ENCODE measurements at places on chromosomes 6 and 20.

- peak; percentile 59 for DNase-seq
Measured at GRCh38 chr6:39882531-39882899, 51.7 kb downstream of the MOCS1 start.

DNA sequence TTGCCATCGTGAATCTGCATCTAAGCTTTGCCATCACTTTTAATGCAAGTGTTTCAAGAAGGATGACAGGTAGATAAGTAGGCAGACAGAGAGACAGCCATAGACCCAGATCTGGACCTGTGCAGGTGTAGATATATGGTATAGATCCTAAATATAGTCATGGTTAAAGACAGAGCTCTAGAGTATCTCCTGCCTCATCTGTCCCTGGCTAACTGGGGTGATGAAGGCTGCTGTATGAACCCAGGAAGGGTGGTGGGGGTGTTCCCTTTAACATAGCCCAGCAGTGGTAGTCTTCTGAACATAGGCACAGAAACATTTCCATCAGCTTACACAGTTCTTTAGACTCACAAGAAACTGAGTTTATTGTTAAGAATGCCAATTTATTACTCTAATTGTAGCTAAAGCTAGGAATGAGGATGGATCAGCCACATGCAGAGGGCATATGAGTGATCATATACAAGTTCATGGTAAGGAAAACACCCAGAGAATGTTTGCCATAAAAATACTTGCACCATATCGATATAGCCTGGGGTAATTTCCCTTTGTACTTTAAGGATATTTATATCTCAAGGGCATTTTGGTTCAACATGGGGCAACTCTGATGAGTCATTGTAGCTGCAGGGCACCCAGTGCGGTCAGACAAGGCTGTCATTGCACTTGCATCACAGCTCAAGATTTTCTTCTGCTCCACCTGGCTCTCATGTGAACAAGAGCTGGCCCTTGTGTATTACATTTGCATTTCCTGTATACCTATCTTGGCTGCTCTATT is 587.2 kb downstream of the EPM2A start:
- peak; percentile 53 for DNase-seq

DNA sequence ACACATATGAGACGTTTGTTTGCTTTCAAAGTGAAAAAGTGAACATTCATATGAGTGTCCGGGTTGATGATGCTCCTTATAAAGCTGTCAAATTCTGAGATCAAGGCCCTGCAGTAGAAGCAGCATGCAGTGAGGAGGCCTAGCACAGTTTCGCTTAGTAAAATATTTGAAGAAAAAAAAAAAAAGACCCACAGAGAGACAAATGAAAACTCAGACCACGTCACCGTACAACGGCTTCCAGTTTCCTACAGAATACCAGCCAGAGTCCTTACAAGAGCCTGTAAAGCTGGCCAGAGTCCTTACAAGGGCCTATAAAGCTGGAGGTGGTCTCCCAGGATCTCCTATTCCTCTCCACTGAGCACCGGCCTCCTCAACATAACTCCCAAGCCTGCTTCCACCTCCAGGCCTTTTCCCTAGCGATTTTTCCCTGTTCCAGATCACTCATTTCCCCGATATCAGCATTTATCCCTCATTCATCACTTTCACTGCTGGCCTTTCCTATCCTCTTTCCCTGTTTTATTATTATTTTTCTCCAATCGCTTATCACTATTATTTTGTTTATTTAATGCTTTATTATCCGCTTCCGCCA is 1.5 kb upstream of the HMGN4 start:
- DNase-seq = no peak

DNA sequence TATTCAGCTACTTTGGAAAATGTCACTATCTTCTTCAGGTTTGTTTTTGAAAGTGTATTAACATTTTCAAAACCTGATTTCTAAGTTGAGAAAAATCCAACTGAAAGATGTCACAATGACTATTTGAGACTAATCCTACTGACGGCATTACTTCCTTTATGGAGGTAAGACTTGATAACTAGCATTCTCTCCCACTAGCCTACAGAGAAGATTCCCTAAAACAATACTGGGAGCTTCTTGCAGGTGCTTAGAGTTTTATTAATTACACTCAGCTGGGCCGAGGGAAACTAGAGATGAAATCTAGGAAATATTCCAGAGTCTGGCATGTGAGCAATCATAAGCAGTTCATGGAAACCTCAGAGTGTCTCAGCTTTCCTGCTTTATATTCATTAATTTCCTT is 114.0 kb downstream of the LCA5 start:
- no peak for DNase-seq

- DNase-seq = no peak
Measured at GRCh38 chr6:22755605-22756004, 186.2 kb downstream of the HDGFL1 start.

GRCh38 chr6:13528777-13529343 is 41.5 kb upstream of the GFOD1 start:
- no peak for DNase-seq

All from HTR-8/SVneo (cell line).